Ascending aorta (tissue), 2 donors: ENCODE measurements at places on chromosomes 2 and 18.

- no peak for DNase-seq
These were observed 736.6 kb upstream of the GCFC2 start for GRCh38 chr2:76447294-76447693.

DNA sequence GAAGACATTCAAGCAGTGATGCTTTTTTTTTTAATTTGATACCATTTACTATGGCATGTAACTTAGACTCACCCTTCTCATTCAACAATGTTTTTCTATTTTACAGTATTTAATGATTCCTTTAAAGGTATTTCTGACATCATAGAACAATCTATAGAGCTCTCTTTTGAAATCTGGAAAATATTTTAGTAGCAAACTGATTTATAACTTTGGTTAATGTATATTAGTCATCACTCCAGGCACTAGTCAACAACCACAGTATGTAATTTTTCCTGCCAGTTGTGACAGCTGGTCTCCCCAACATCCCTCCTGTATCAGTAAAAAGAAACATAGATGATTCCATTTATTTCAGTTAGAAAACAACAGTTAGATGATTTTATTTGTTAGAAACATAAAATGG lies 122.9 kb downstream of the LCLAT1 start:
- no peak for DNase-seq

DNA sequence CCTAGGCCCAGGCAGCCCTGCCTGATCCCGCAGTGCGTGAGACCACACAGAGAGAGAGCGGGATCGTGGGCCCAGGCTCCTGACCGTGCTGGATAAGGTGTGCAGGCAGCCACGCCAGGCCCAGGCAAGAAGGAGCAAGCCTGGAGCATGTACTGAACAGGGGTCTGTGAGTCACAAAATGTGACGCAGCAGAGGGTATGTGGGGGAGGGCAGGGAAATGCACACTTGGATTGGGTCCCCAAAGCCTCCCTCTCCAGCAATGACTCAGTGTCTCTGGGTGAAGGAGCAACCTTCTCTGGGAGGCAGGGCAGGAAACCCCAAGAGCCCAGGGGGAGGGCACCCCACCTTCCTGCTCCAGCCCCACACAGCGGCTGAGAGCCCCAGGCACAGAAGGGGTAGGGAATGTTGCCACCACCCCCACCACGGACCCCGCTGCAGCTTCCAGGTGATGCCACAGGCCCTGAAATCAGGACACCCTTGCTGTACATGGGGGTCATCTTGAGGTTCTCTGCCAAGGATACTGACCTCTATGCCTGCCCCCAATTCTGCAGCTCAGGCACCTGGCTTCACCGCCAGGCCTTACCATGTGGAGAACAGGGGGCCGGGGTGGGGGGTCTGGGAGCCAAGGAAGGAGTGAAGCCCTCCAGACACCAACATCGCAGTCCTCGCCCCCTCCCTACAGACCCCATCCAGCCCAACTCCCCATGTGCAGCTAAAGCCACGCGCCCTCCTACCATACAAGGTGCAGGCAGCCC lies 1.3 kb upstream of the GPC1 start:
- DNase-seq = peak; percentile 54

- no peak for DNase-seq
These were observed 23.0 kb upstream of the HS6ST1 start for GRCh38 chr2:128341621-128342020.

- no peak for DNase-seq
These were observed 52.2 kb downstream of the TMX3 start for GRCh38 chr18:68662754-68663153.

- DNase-seq = no peak
These were observed 34.2 kb upstream of the NPAS2 start for GRCh38 chr2:100785626-100786296.

DNA sequence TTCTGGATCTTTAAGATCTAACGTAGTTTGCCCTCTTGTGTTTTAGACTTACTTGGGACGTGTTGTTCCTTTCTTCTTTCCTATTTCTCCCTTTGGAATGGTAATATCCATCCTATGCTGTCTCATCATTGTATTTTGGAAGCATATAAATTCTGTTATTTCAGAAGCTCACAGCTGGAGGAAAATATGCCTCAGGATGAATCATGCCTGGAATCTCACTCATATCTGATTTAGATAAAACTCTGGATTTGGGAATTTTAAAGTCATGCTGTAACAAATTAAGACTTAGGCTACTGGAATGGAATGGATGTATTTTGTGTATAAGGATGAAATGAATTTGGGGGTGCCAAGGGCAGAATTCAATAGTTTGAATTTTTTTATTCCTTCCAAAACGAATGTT lies 245.2 kb upstream of the GULP1 start:
- DNase-seq = no peak

DNA sequence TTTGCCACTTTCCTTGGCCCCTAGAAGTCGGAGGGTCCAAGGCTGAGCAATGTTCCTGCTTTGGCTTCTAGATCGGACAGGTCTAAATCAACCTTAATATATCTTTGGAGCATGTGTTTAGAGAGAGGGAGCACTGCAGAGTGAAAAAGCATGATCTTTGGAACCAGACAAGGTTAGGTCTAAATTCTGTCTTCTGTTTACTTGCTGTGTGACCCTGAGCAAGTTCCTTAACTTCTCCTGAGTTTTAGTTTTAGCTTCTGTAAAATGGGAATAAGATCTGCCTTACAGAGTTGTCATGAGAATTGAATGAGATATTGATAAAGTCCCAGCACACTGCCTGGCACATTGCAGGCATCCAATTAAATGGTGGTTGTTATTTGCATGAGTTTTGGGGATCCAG lies 13.9 kb downstream of the TMEM17 start:
- DNase-seq = no peak

- DNase-seq = no peak
These were observed 384.5 kb downstream of the MTX2 start for GRCh38 chr2:176653479-176654443.

DNA sequence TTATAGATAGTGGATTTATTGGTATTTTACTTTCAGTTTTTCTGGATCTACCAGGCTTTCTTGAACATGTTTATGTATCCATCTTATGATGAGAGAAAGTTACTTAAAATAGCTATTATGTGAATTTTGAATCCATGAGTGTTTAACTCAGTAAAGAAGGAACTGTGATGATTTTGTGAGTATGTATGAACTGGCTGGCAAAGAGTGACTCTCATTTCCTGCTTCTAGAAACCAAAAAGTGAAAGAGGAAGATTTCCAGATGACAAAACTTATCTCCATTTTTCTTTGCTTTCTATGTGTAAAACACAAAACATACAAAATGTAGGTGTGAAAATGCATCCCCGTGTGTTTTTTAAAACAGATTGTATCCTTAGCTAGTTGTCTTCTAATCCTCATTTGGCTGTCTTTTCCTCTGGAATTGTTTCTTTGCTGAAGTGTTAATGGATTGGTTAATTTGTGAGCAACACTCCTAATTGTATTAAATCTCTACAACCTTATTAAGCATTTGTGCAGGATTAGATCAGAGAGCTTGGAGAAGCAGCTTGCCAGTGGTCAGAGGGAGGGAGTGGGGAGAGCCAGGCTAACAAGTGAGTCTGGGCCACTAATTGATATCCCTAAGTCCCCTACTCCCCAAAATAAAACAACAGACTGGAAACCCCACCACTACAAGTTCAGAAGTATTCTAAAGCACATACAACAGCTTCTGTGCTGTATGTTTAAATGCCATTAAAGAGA lies 23.9 kb downstream of the PTPRM start:
- DNase-seq = no peak

- no peak for DNase-seq
These were observed 85.7 kb upstream of the UGP2 start for GRCh38 chr2:63755965-63756364.

DNA sequence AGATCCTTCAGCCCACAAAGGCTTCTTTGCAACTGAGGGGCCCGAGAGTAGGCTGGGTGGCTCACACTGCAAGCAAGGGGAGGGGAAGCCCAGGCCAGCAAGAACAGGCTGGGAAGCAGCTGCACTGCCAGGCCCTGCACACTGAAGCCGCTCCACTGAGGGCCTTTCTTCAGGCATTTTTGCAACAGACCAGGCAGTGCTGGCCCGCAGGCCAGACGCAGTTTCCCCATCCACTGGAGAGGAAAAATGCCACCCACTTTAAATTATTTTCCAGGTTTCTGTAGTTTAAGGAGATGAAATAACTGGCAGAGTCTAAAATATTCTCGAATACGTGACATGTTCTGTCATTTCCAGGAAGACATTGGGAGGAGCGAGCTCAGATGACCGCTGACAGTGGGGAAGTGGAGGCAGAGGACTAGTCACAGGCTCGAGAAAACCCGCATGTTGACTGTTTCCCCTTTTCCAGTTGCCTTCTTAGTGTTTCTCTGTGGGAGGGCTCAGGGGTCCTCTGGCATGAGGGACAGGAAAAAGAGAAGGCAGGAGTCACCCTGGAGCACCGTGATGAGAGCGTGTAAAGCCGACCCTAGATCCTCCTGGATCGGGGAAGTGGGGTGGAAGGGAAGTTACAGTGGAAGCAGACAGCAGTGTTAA lies 53.3 kb upstream of the B3GNT7 start:
- DNase-seq = no peak
